ENCODE measurements at places on chromosomes 12 and 14.
A peak's percentile ranks its signal among the peaks of the same experiment; 100 is the strongest.

- DNase-seq = peak; percentile 17
- no peaks in the 10 kb centered on the region for H3K4me1 ChIP-seq
- H3K4me3 ChIP-seq = no peak overlapping the region
- no peaks in the 10 kb centered on the region for H3K36me3 ChIP-seq
- H3K27me3 ChIP-seq = no peaks in the 10 kb centered on the region
- no peak overlapping the region for H3K27ac ChIP-seq
Observed at GRCh38 chr14:69803753-69804152, 6.7 kb upstream of the SLC10A1 start.

DNA sequence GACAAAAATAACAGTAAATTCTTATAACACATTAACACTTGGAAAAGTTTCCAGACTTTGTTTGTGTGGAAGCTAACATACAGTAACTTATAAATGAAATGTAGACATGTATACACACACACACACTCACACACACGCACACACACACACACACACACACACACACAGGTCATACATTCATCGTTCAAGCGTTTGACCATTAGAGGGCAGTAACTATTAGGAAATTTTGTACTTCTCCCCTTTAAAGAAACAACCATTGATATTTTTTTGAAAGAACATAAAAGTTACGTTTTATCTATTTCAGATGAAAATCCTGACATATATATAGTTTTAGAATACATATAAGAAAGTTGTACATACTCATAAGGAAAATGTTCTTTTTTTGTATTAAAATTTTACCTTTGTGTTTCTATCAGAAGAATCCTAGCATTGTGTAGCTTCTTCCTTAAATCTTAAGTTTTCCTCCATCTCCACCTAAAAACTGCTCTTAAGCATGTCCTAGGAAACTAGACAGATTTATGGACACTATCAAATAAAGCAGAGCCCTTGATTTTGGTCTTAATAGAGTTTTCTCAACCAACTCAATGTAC lies 29.0 kb downstream of the PTPRQ start:
- H3K27me3 ChIP-seq = no peaks in the 10 kb centered on the region
- no peaks in the 10 kb centered on the region for H3K36me3 ChIP-seq
- H3K27ac ChIP-seq = no peak overlapping the region
- 0 out of 2 replicates have a peak, but pooled peaks cover 7% of the 10 kb centered on the region for H3K4me1 ChIP-seq
- H3K4me3 ChIP-seq = no peak overlapping the region

DNA sequence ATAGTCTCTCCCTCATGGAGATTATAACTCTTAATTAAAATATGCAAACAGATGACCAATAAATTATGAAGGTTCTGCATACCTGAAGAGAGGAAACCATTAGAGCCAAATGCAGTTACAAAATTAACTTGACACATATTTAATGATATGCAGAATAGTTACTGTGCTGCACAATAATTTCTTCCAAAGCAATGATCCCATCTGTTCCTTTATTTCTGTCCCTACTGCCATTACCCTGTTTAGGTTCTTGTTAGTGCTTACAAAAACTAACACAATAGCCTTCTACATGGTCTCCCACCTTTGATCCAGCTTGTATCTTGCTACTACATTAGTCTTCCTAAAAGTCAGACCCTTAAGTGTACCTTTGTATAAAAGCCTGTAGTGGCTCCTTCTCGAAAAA lies 411.1 kb downstream of the APAF1 start:
- DNase-seq = no peak
- H3K27ac ChIP-seq = no peak overlapping the region
- peaks cover 7% of the 10 kb centered on the region for H3K4me1 ChIP-seq
- no peaks in the 10 kb centered on the region for H3K36me3 ChIP-seq
- H3K27me3 ChIP-seq = no peaks in the 10 kb centered on the region

- DNase-seq = no peak
- no peak overlapping the region for H3K4me3 ChIP-seq
- H3K27me3 ChIP-seq = peaks cover 38% of the 10 kb centered on the region
- H3K4me1 ChIP-seq = peaks cover 49% of the 10 kb centered on the region
- H3K36me3 ChIP-seq = no peaks in the 10 kb centered on the region
Observed at GRCh38 chr14:56857216-56857615, 46.9 kb upstream of the OTX2 start.

- no peaks in the 10 kb centered on the region for H3K4me1 ChIP-seq
- no peak overlapping the region for H3K4me3 ChIP-seq
- no peak for DNase-seq
- H3K36me3 ChIP-seq = no peaks in the 10 kb centered on the region
Observed at GRCh38 chr12:94839347-94839746, 164.2 kb downstream of the NDUFA12 start.

- no peaks in the 10 kb centered on the region for H3K36me3 ChIP-seq
- H3K4me1 ChIP-seq = peaks cover 22% of the 10 kb centered on the region
- no peaks in the 10 kb centered on the region for H3K27me3 ChIP-seq
- DNase-seq = no peak
- H3K4me3 ChIP-seq = no peak overlapping the region
Observed at GRCh38 chr14:39768589-39768988, 336.4 kb upstream of the FBXO33 start.

DNA sequence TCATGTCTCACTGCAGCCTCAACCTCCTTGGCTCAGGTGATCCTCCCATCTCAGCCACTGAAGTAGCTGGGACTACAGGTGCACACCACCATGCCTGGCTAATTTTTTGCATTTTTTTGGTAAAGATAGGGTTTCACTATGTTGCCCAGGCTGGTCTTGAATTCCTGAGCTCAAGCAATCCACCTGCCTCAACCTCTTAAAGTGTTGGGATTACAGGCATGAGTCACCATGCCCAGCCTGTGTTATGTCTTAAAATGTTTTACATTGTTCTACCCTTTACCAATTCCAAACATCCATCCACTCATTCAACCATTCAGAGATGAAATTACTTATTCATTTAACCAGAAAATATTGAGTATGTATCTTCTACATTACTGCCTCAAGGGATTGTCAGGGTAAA lies 111.6 kb upstream of the BTG1 start:
- H3K27ac ChIP-seq = no peak overlapping the region
- H3K36me3 ChIP-seq = no peaks in the 10 kb centered on the region
- DNase-seq = no peak
- no peaks in the 10 kb centered on the region for H3K4me1 ChIP-seq

DNA sequence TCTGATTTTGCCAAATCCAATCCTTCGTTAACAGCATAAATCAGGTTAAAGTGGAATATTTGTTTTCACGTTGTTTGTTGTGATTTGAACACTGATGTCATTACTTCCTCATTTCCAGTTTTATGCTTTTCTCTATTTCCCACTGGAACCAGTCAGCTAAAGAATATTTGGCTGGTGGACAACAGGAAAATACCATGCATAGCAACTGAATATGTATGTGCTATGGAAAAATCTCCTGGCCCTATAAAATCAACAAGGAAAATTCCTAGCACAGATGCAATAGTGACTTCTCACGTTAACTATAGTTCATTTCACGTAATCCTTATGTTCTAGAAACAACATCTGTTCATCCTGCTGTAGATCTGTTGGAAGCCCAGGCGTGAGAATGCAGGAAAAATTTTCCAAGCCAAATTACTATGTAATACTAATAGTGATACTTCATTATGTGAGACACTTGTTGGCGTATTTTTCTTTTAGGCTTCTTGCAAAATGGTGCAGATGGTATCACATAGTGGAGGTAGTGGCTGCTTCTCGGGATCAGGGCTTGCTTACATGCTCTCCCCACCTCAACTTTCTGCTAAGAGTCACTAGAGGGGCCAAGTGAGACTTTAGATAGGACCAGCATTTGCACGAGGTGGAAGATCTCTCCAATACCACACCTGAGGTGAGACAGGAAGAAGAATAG lies 86.3 kb upstream of the USP44 start:
- H3K27ac ChIP-seq = peak overlapping the region; percentile 12
- no peaks in the 10 kb centered on the region for H3K27me3 ChIP-seq
- no peak overlapping the region for H3K4me3 ChIP-seq

- H3K4me3 ChIP-seq = no peak overlapping the region
- no peak for DNase-seq
- H3K27ac ChIP-seq = no peak overlapping the region
- H3K36me3 ChIP-seq = no peaks in the 10 kb centered on the region
- H3K27me3 ChIP-seq = no peaks in the 10 kb centered on the region
Observed at GRCh38 chr12:130743606-130744005, 27.5 kb upstream of the RIMBP2 start.
